ENCODE measurements at places on chromosomes 7 and 10.

DNA sequence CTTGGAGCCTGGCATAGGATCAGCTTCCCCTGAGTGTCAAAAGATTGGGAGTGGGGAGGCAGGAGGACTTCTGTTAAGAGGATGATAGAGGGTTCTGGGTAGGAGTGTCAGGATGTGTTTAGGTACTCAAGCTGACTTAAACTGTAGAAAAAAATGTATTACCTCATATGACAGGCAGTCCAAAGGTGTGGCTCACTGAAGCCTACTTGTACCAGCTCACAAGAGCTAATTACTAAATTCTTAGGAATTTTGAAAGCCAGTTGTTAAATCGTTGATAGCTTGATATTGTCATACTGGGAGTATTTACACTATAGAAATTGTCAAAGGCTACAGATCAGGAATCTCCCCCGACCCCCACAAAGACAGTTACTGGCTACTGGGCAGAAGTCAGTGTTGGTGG, 32.1 kb downstream of the FAS start:
- DNase-seq, result no peak

DNA sequence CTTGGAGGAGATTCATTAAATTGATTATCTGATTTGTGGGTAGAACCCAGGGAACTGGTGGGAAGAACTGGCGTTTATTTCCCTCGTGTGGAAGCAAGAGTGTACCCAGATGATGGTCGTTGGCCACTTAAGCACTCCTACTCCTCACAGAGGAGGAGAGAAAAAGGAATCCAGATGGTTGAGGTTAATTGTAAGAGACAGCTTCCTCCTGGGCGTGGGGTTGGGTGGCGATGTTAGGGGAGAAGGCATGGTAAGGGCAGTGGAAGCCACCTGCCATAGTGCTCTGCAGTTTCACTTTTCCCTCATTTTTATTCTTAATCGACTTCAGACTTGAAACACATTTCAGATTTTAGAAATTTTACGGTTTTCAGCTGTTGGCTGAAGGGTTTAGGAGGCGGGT, 104.1 kb downstream of the DOCK1 start:
- no peak for DNase-seq

GRCh38 chr10:76675951-76676587, 961.5 kb downstream of the KCNMA1 start:
- no peak for DNase-seq

DNA sequence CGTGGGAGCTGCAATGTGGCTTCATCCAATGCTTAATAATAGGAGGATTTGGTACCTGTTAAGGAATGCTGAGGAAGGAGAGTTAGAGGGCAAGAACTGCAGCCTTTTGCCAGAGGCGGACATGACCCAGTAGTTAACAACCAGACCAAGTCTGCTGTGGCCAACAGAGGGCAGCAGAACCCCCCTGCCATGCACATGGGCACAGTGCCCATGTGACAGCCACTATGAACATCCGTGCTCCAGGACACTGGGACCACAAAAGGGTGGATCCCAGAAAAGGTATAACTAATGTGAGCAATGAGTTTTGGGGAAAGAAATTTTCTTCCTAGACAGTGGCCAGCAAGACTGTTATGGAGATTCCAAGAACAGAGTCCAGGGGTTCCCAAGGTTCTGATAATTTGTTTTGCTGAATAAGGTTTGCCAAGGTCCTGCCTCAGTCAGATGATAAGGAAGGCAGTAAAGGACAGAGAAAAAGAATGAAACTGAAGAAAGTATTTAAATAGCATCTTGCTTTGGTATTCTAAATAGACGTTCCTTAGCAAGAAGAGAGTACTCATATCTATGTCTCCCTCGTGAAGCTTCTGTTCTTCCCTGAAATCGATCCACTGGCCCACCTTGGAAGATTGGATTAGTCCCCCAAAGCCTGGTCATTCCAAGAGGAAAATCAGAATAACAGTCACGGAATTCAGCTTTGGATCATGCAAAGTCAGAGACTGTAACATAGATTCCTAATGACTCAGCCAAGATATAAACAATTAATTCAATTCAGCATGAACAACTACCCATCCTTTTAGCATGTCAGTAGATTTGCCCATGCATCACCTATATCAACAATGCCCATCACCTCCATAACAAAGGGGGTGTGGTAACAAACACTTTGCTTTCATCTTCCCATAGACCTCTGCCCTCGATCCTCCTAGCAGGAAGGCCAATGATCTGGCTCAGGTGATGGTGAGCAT, 56.0 kb downstream of the LGI1 start:
- DNase-seq, result peak; percentile 66

- DNase-seq, result no peak
Observed at GRCh38 chr7:117399820-117400422, 27.4 kb downstream of the ASZ1 start.

GRCh38 chr10:11489591-11489990, 121.9 kb downstream of the USP6NL start:
- DNase-seq, result no peak

DNA sequence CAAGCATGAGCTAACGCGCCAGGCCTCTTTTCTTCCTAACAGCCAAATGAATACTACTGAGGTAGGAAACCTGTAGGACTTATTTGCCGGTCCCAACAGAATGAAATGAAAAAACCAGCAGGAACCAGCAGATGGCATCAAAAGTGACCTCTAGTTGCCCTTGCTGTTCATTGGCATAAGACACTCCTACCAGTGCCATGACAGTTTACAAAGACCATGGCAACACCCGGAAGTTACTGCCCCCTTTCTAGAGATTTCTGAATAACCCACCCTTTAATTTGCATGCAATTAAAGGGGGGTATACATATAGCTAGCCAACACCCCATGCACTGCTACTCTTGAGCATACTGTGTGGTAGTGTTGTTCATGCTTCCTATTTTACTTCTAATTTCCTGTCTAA, 65.2 kb downstream of the ATE1 start:
- DNase-seq, result no peak

GRCh38 chr10:95814011-95814727, 58.2 kb downstream of the ENTPD1 start:
- DNase-seq, result no peak

GRCh38 chr10:45053569-45054100, 52.9 kb downstream of the ZNF22 start:
- DNase-seq, result no peak

- peak; percentile 82 for DNase-seq
Observed at GRCh38 chr10:103598654-103599115, 105.2 kb downstream of the NEURL1 start.

GRCh38 chr10:88763441-88763840, 3.6 kb downstream of the LIPN start:
- DNase-seq, result no peak

DNA sequence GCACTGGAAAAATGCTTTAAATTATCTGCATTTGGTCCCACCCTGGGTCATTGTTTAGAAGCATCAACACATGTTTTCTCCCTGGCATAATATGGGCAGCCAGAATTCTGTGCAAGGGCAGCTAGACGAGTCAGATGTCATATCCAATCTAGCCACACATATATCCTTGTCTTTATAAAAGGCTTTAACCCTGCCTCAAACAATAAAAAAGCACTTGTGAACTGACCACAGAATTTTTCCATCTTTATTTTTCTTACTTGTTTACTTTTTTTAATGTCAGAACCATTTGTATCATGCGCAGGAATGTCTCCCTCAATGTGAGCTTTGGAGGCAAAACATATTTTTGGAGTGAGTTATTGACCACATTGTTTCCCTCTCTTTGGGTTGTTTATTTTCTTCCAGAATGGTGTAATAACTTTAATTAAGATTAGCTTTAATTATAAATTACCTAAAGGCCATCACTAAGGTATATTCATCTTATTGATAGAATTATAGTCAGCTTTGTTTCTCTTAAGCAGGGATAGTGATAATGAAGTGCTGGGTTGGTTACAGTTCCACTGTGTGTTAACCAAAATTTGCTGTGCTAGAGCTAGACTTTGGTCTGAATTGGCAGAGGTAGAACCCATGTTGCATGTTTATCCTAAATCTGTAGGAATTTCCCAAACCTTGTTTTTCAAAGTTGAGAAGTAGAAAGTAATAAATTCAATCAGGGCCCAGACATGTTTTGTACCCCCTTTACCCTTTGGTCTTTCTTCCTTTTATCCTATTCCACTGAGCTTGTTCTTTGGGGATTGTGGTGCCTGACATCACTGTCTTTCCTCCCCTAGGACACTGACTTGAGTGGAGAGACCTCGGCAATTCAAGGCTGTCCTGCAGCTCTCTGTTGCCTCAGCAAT, 1078.4 kb downstream of the KCNMA1 start:
- no peak for DNase-seq

GRCh38 chr10:613271-614138, 76.0 kb downstream of the DIP2C start:
- DNase-seq, result no peak

- no peak for DNase-seq
Observed at GRCh38 chr7:26688936-26689506, 175.4 kb downstream of the SKAP2 start.

- DNase-seq, result no peak
Observed at GRCh38 chr7:5436003-5436678, 12.5 kb upstream of the TNRC18 start.

DNA sequence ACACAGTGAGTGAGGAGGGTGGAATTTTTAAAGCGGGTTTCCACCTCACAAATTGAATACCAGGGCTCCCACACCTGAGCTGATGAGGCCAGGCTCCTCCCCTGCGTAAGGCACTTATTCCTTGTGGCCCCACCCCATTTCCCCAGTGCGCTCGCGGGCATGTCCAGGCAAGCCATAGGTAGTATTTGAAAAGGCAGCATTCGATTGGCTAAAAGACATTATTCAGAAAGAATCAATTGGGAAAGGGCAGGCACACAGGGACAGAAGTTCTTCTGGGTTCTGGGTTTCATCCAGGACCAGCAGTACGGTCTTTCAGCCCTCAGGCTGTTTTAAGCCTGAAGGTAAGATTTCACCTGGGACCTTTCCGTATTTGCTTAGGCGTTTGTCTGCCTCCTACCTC, 222.3 kb downstream of the BBS9 start:
- no peak for DNase-seq
